DMS53 (cell line): ENCODE measurements at places on chromosomes 16 and 17.

GRCh38 chr17:4487820-4488716 lies 10.6 kb upstream of the SPNS2 start:
- no peak for DNase-seq

GRCh38 chr16:78838276-78838675 lies 738.8 kb downstream of the WWOX start:
- DNase-seq, result no peak

- no peak for DNase-seq
These were observed 30.0 kb downstream of the MYO18A start for GRCh38 chr17:29150161-29150560.

DNA sequence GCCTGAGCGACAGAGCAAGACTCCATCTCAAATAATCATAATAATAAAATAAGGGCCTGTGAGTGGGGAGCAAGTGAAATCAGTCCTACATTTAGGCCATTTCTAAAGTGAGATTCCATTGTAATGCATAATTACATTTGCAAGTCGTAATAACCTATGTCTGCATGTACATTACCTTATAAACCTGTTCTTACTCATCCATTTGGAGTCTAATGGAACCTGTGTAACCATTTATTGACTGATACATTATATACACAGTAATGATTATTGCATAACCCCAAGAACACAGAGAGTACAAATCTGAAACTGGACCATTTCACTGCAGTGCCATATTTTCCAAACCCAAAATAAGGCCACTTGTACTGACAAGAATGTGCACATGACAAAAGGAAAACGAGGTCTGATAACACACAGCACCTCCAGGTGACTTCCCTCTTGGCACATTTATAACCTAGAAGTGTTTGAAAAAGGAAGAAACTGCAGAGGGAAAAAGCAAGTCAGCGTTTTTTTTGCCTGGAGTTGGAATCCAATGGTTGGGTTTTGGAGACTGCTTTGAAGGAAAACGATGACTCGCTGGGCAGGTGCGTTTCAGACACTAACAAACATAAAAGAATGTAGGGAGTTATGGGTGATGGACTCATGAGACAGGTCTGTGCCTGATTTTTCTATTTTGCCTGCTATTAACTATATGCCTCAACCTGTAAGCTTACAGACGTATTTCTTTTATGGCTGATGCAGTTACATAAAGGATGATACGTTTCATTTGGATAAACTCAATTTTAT lies 63.6 kb upstream of the KIFC3 start:
- DNase-seq, result peak; percentile 21

- DNase-seq, result peak; percentile 90
These were observed at the start of gene TIMP2 for GRCh38 chr17:78925234-78925633. TSS of gene TIMP2 (minus strand) at chr17:78925387. CDS start at chr17:78925088, 299 bp downstream.

GRCh38 chr16:3431779-3432219 lies 11.5 kb downstream of the ZNF597 start:
- peak; percentile 59 for DNase-seq

GRCh38 chr17:45374501-45374900 lies 57.7 kb upstream of the MAP3K14 start:
- no peak for DNase-seq

GRCh38 chr17:57408071-57408811 lies 151.9 kb downstream of the MSI2 start:
- peak; percentile 81 for DNase-seq

DNA sequence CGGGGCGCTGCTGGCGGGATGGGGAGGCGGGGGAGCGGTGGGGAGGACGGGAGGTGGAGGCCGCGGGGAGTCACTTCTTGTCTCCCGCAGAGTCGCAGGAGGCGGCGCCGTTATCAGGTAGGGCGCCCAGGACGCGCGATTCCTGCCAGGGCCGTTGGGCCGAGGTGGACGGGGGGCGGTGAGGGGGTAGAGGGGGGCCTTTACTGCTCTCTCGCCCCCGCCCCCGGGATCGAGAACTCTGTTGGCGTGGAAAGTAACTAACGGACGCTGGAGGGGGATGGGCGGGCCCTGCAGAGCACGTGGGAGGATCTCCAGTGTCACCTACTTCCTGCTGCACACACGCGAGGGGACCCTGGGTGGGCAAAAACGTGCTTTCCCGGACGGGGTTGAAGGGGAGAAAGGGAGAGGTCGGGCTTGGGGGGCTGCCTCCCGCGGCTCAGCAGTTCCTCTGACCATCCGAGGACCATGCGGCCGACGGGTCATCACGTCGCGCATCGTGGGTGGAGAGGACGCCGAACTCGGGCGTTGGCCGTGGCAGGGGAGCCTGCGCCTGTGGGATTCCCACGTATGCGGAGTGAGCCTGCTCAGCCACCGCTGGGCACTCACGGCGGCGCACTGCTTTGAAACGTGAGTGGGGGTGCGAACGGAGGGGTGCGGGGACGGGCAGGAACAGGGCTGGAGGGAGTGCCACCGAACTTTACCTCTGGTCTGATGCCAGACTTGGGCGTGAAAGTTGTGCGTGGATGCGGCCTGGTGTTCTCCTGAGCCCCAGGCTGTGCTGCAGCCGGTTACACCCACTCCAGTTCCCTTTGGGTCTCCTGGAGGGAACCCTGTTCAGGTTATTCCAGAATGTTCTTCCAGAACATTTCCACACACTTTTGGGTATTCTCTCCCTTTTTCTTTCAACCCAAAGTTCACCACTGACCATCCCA lies 569 bp downstream of the PRSS21 start:
- no peak for DNase-seq

- DNase-seq, result no peak
These were observed 191.7 kb downstream of the PRKCB start for GRCh38 chr16:24027466-24027865.

GRCh38 chr17:66416207-66416940 lies 114.0 kb downstream of the PRKCA start:
- DNase-seq, result peak; percentile 29

DNA sequence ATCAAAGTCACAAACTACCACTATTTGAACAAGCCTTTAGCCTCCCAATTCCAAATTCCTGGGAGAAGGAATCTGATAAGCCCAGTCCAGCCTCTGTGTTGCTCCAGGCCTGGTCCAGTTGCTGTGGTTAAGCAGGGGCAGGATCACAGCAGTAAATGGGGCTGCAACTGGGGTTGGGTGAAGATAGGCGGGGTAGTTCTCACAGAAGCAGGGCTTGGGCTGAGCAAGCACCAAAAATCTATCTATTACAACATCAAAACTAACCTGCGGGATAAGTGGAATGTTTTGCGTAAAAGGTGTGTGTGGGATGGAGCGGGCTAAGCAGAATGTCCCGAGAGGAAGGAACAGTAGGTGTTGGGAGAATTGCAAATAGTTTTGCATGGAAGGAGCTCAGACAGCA lies 23.0 kb upstream of the RNF135 start:
- no peak for DNase-seq

- DNase-seq, result no peak
These were observed 33.0 kb downstream of the TBX4 start for GRCh38 chr17:61485067-61485775.

GRCh38 chr16:9903-10665 lies 43.3 kb downstream of the POLR3K start:
- peak; percentile 31 for DNase-seq

- DNase-seq, result no peak
These were observed 355.9 kb upstream of the RBFOX1 start for GRCh38 chr16:6976716-6977115.

GRCh38 chr16:3542601-3543373 lies 34.4 kb downstream of the NLRC3 start:
- DNase-seq, result no peak

GRCh38 chr16:89502081-89502843 lies 5.9 kb upstream of the SPG7 start:
- peak; percentile 64 for DNase-seq

DNA sequence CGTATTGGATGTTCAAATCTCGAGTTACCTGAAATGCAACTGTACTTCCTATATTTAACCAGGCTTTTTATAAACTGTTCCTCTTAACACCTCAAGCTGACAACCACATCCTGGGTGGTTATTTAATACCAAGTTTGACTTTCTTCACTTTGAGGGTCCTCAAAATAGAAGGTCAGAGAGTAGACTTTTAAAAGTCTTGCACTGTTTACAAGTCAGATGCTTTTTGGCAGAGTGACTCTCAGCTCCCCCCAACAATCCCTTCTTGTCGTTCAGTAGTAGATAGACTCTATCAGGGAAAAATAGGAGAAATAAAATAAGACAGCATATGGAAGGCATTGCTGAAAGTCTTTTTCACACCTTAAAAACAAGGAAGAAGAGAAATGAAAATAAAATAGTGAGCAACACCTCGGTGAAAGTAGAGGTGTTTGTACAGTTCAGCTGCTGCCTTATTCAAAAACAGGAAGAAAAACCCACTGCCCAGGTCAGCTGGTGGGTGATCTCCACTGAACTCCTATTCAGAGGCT lies 650.4 kb downstream of the WWOX start:
- DNase-seq, result no peak

DNA sequence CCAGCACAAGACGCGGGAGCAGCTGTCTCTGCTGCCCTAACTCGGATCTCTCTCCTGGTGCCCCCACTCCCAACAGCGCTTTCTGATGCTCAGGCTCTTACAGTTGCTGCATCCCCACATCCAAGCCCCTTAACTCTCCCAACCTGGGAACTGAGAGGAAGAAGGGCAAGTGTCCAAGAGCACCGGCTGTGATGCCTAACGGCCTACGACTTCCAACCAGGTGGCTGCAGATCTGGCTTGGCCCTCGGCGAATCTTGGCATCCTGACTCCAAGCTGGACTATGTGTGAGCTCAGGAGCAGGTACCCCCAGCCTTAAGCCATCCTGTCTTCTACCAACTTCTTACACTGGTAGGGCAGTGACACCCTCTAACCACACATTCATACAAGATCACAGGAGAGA lies 38.3 kb upstream of the RCVRN start:
- DNase-seq, result no peak

GRCh38 chr16:52099382-52099781 lies 447.6 kb downstream of the TOX3 start:
- peak; percentile 77 for DNase-seq

DNA sequence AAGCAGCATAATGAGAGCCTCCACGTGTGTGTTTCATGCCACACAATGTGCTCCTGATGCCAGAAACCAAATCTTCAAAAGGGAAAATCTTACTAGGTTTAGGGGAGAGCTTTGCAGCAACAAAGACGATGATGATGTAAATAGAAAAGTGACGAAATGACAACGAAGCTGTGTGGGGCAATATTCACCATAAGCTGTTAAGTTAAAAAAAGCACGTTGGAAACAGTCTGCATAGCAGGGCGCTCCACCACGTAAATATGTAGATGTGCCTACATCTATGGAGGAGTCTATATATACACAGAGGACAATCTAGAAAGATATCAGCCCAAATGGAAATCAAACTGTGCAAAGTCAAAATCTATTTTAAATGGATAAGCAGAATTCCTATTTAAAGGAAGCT lies 61.0 kb downstream of the RPH3AL start:
- no peak for DNase-seq

GRCh38 chr17:35345926-35346771 lies 27.3 kb downstream of the SLFN11 start:
- peak; percentile 69 for DNase-seq

- DNase-seq, result peak; percentile 84
These were observed at the start of gene NPTX1 for GRCh38 chr17:80475910-80476876. TSS of gene NPTX1 (minus strand) at chr17:80476607. CDS start at chr17:80476446, 161 bp downstream.

GRCh38 chr17:44346064-44346844 lies 1.2 kb downstream of the GRN start:
- DNase-seq, result peak; percentile 60

GRCh38 chr17:45200701-45201100 lies 21.0 kb upstream of the FMNL1 start:
- no peak for DNase-seq

DNA sequence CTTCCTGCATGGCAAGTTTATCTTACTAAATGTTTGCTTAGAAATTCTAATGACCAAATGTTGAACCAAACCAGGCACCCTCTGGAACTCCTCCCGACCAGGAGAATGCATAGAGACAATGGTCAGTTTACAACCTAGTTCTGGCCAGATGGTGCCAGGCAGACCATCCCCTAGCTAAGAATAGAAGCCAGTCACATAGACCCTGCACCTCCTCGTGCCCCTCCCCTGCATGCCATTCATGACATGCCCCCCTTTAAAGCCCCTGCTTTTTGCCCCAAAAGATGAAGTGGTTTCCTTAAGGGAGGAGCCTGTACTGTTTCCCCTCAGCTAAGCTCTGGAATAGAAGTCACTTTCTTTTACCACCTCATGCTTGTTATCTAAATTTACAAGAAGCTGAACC lies 6.6 kb upstream of the CPHXL start:
- DNase-seq, result no peak

GRCh38 chr17:488993-489757 lies 136.6 kb upstream of the RPH3AL start:
- no peak for DNase-seq

DNA sequence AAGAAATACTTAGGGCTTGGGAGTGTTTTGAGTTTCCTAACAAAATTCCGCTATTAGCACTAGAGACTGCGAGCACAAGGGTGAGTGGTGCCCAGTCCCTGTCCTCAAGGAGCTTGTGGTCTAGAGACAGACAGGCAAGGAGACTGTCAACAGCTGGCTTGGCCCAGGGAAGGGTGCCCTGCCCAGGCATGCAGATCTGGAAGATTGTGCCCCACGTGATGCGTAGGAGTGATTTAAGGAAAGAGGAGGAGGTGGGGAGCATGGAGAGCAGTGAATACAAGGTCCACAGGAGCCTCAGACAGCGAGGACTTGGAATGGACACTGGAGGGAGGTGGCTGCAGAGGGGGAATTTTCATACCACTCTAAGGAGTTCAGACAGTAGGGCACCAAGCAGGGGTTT lies 25.0 kb downstream of the SCPEP1 start:
- no peak for DNase-seq

DNA sequence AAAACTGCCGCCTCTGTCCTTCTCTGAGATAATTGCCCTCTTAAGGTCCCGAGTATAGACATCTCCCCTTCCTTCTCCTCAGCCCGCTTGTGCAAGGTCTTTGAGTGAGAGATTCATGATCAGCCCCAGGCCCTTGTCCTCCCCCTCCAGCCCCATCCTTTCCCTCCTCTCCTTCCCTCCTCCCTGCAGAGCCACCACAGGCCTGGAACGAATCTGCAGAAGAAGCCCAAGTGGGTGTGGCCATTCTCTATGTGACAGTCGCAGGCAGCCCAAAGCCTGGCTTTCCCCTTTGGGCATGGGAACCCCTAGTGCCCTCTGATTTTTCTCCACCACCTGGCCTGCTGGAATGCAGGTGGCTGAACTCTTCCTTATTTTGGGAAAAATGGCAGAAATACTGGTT lies 7.2 kb upstream of the NDRG4 start:
- peak; percentile 20 for DNase-seq
